ENCODE measurements at places on chromosomes 12 and 14.

GRCh38 chr14:28778138-28779117, 11.8 kb downstream of the FOXG1 start:
- no peak for DNase-seq

GRCh38 chr12:88338486-88338885, 196.4 kb downstream of the TMTC3 start:
- no peak for DNase-seq

DNA sequence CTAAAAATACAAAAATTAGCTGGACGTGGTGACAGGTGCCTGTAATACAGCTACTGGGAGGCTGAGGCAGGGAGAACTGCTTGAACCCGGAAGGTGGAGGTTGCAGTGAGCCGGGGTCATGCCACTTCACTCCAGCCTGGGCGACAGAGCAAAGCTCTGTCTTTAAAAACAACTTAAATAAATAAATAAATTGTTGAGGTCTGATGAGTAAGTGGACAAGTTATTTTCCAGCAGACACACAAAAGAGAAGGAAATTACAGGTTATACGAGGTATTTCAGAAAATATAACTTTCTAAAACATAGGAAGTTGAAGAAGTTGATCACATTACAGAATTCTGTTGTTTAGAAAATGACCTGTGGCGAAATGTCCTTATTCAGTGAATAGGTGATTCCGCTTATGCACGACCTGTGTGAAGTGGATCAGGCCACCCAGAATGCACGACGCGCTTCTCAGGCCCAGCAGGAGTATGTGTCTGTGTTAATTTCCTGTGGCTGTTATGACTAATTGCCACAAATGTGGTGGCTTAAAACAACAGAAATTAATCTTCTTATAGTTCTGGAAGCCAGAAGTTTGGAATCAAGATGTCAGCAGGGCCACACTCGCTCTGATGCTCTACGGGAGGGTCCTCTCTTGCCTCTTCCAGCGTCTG, 38.1 kb downstream of the P2RX7 start:
- no peak for DNase-seq

- DNase-seq, result no peak
Observed at GRCh38 chr12:64646318-64646717, 36.0 kb downstream of the RASSF3 start.
